ENCODE measurements at places on chromosomes 1 and 21.

DNA sequence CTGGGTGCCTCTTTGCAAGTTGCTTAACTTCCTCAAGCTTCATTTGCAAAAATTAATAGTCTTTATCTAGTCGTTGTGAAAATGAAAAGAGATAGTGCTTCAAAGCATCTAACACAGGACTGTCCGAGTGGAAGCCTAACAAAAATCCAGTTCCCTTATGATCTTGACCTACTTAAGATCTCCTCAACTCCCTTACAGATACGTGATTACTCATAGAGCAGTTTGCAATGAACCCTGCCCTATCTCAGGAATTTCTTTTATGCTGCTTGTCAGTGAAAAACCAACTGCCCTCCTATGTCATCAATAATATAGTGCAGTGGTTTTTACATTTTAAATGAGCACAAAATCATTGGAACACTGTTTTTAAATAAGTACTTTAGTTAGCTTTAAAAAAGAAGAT lies 314.3 kb downstream of the BACH1 start:
- DNase-seq: no peak

- no peak for DNase-seq
Measured at GRCh38 chr1:116123837-116124533, 12.8 kb downstream of the MAB21L3 start.

GRCh38 chr1:61082311-61083012 lies at the start of gene NFIA:
Gene NFIA, plus strand, starts transcription at chr1:61082561.
- peak; percentile 66 for DNase-seq

GRCh38 chr1:99784143-99784542 lies 17.7 kb upstream of the FRRS1 start:
- DNase-seq: no peak

- DNase-seq: no peak
Measured at GRCh38 chr1:61053712-61054600, 28.4 kb upstream of the NFIA start.

DNA sequence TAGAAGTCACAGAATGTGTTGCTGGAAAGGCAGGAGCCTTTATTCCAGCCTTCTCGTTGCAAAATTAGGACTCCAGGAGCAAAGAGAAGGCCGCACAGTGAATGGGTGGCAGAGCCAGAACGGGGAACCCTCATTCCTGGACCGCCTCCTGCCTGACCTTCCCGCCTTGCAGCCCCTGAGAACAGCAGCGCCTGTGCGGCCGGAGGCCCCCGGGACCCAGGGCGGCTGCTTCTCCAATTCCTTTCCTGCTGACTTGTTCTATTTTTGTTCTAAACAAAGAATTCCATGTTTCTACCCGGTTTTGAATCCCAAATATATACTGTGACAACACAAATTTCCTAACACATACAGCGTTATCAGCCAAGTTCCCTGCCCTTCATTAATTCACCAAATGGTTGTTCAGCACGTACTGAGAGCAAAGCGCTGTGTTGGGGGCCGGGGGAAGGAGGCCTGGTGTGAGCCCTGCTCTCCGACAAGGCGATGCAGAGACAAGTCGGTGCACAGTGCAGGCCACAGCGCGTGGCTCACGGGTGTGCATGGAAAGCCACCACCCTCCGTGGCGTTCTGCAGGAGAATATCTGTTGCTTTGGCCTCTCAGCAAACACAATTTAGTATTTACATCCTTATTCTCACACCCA lies 31.9 kb upstream of the COL6A2 start:
- DNase-seq: no peak

DNA sequence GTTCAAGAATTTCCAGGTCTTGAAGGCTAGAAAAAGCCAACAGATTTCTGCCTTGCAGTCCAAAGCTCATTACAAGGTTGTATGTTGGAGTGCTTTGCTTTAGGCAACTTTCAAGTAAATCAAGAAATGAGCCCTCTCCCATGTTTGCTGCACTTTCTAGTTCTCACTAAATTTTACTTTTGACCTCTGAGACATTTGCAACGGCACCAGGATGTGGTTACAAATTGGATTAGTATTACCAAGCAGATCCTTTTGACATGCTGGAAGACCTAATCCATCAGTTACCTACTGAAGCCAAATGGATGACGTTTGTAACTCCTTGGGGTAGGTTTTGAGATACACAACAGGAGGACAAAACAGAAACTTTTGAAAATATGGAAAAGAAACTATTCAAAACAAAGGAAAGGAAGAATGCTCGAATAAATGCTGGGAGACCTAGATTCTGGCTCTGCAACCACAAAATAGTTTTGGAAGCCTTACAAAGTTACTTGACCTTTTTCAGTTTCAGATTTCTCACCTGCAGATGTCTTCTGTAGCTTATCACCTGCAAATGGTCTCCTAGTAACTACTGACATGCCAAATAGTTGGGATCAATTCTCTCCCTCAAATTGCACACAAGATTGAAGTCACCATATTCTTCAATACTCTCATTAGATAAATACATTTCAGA lies 251.7 kb upstream of the ADGRL2 start:
- no peak for DNase-seq

- peak; percentile 9 for DNase-seq
Measured at GRCh38 chr1:206098242-206098919, 18.8 kb downstream of the AVPR1B start.

- DNase-seq: no peak
Measured at GRCh38 chr1:83064589-83065242, 934.2 kb downstream of the TTLL7 start.

DNA sequence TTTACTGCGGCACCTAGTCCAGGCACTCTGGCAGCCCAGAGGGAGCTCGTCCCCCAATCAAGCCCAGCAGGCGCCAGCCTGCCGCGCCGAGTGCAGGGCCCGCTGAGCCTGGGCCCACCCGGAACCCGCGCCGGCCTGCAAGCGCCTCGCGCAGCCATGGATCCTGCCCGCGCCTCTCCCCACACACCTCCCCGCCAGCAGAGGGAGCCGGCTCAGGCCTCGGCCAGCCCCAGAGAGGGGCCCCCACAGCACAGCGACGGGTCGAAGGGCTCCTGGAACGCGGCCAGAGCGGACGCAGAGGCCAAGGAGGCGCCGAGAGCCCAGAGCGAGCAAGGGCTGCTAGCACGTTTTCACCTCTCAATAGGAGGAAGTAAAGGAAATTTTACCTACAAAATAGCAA lies 767.0 kb downstream of the MRPL39 start:
- DNase-seq: no peak

DNA sequence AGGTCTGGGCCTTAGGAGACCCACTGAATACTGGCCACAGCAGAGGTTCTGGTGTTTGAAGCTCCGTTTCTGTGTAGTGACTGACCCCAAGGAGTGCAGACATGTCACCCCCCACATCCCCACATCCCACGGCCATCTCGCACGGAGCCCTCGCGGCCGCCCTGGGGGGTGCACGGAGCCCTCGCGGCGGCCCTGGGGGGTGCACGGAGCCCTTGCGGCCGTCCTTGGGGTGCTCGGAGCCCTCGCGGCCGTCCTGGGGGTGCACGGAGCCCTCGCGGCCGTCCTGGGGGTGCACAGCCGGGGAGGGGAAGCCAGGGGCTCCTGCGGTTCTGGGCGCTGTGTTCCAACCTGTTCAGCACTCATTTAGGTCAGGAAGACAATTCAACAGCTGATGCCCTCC lies 68.4 kb downstream of the SCCPDH start:
- DNase-seq: no peak

- no peak for DNase-seq
Measured at GRCh38 chr1:233662575-233663304, 48.8 kb downstream of the KCNK1 start.

- DNase-seq: no peak
Measured at GRCh38 chr1:230986976-230987375, 8.1 kb downstream of the ARV1 start.

GRCh38 chr1:50148142-50148923 lies 39.6 kb downstream of the ELAVL4 start:
- no peak for DNase-seq

GRCh38 chr1:11058595-11059154 lies 1.1 kb downstream of the SRM start:
- no peak for DNase-seq

DNA sequence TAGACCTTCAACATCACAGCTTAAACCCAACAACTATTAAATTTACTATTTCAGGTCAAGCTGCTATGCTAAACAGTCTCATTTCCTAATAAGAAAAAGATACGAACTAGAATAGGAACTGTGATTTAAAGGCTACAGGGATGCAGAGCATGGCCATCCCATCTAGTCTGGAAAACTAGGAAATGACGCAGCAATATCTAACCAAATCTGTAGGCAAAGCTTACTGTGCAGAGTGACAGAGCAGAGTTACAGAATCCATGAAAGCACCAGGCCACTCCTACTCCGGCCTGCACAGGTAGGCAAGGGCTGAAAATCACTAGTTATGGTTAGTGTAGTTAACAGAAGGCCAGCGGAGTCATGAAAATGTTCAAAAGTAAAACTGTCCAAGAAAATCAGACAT lies 2.1 kb downstream of the HLCS start:
- DNase-seq: no peak

GRCh38 chr1:59500950-59501742 lies 204.3 kb downstream of the FGGY start:
- DNase-seq: no peak

DNA sequence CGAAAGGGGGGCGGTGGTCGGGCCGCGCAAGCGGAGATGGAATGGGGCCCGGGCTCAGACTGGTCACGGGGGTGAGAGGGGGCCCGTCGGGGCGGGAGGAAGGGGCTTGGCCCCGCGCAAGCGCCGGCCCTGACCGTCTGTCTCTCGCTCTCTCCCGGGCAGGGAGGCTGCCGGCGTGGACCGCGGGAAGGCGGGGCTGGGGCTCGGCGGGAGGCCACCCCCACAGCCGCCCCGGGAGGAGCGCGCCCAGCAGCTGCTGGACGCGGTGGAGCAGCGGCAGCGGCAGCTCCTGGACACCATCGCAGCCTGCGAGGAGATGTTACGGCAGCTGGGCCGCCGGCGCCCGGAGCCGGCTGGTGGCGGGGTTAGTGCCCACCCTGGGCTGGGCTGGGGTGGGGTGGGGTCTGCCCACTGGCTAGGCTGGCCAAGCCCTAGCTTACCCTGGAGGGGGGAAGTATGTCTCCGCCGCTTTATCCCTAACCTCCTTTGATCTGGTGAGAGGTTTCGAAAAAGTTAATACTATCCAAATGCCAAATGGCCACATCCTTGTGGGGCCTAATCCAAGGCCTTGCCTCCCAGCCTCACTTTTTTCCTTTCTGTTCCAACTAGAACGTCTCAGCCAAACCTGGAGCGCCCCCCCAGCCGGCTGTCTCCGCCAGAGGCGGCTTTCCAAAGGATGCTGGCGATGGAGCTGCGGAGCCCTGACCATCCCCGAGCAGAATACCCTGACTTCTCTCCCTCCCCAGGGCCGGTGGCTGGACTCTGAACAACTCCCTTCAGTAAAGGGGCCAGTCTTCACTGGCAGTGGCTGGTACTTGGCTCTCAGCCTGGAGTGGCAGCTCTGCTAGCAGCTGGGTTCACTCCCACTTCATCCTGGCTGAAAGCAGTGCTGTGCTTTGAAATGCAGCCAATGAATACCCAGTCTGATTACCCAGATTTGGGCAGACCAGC lies 636 bp upstream of the YRDC start:
- DNase-seq: peak; percentile 30

DNA sequence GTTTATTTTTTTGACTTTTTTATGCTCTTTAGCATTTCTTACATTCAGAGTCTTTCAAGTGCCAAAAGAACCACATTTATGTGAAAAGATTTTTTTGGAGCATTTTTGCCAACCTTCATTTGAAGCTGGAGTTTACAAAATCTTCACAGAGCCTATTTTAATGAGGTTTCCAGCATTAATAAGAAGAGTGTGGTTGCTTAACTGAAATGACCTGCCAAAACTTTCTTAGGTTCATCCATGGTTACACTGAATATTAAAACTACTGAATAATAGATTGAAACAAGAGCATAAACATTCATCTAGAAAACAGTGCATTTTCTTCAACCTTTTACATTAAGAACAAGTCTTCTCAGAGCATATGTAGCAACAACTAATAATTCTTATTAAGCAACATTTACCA lies 672.3 kb upstream of the CXADR start:
- no peak for DNase-seq

- no peak for DNase-seq
Measured at GRCh38 chr1:27884006-27884954, 11.9 kb downstream of the THEMIS2 start.

DNA sequence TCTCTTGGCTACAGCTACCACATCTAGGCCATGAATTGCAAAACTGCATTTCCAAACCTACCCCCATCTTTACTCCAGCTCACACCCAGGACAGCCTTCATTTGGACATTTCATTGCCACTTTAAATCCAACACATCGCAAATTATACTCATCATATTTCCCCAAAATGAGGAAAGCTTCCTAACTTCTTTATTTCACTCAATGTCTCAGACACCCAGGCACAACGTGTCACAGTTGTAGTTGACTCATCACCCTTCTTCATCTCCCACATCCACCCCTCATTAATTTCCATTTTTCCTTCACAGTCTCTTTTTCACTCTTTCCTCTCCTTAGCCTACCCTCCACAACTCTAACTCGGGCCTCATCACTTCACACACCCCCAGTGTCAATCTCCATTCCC lies 6.7 kb downstream of the OTUD7B start:
- DNase-seq: no peak

DNA sequence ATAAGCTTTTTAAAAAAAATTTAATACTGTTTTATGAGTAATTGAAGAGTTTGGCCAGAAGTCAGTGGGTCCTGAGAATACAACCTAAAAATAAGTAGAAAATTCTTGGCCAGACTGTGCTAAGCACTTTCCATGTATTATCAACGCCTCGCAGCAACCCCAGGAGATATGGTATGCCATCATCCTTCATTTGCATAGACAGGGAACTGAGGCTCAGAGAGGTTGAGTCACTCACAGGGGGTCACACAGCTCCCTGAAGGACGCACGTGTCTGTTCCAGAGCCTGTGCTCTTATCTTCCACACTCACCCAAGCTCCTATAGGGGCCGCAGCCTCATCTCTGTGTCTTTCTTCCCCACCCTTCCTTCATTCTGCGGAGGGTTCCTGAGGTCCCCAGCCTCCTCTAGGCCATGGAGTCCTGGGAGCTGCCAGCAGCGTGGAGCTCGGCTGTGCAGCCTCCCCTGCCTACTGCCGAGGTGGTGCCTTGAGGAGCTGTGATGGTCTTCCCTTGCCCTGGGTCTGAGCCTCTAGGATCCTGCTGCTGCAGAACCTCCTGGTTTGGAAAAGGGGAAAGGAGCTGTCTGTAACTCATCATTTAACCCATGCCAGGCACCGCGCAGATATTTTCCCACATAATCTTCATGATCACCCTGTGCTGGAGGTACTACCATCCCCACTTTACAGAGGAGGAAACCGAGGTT lies 30.3 kb upstream of the ECE1 start:
- no peak for DNase-seq

- DNase-seq: no peak
Measured at GRCh38 chr21:45819478-45820170, 161.9 kb upstream of the COL6A1 start.

DNA sequence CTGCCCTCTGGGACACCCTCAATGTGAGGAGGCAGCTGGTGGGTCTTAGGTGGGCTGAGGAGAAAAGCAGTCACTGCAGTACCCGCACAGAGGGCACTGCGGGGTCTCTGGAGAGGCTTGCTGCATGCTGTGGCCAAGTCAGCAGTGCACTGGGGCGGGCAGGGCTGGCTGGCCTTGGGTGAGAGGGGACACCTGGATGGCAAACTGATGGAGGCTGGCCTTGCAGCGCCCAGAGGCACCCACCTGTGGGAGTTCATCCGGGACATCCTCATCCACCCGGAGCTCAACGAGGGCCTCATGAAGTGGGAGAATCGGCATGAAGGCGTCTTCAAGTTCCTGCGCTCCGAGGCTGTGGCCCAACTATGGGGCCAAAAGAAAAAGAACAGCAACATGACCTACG lies 3.2 kb downstream of the ELF3 start:
- no peak for DNase-seq

- DNase-seq: no peak
Measured at GRCh38 chr1:2126331-2127186, 68.0 kb downstream of the FAAP20 start.

GRCh38 chr21:44329086-44329889 lies 9.9 kb downstream of the CFAP410 start:
- no peak for DNase-seq

Data from mucosa of gallbladder (tissue), 1 donor.